Peyer's patch (tissue), 4 donors: ENCODE measurements at places on chromosomes 16 and 17. TPM values are rescaled to one million over a fixed set of nuclear protein-coding genes. Genes with fewer than 3 reads are reported as not detected.
A peak's percentile ranks its signal among the peaks of the same experiment; 100 is the strongest.

TMEM235 gene
- not detected for total RNA-seq

PRMT7 gene
- total RNA-seq = 145 TPM

FAM83G gene
- 40.6 TPM for total RNA-seq

FMNL1 gene
- 9.3 TPM for total RNA-seq

BCL6B gene
- 0.57 TPM for total RNA-seq

TEKT5 gene
- not detected for total RNA-seq

P2RX1 gene
- total RNA-seq = 27.2 TPM

RCVRN gene
- not detected for total RNA-seq

CHRNE gene
- total RNA-seq = not detected

C17orf113 gene
- total RNA-seq = 1.6 TPM

ZG16B gene
- total RNA-seq = 7.0 TPM

- DNase-seq = no peak
Measured at GRCh38 chr16:81469710-81470535, 25.3 kb downstream of the CMIP start.

DNA sequence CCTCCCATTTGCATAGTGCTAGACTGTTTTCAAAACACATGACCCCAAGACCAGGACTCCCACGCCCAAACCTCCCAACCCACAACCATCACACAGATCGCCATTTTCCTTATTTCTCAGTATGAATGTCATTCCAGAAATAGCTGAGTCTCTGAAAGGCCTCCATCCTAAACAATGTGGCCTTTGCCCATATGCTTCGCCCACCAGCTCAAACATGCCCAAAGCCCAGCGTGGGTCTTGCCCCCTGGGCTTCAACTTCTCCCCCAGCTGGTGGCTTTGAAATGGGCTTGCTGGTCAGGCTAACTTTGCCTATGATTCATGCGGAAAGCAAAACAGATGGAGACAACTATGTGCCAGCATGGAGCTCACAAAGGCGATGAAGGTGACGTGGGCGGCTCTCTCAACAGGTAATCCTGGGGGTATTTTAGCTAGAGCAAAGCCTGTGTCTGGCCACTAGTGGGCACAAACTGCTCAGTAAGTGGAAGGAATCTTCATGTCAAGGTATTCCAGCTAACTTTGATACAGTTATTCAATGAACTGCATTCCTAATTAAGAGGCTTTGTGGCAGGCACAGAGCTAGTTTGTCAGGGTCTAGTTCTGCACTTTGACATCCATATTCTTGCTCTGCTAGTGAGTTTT lies 17.1 kb downstream of the PMP22 start:
- DNase-seq = no peak

GRCh38 chr16:9797306-9797705 lies 384.9 kb downstream of the GRIN2A start:
- DNase-seq = no peak

GRCh38 chr16:86773354-86773715 lies 195.0 kb downstream of the FOXL1 start:
- DNase-seq = peak; percentile 29

DNA sequence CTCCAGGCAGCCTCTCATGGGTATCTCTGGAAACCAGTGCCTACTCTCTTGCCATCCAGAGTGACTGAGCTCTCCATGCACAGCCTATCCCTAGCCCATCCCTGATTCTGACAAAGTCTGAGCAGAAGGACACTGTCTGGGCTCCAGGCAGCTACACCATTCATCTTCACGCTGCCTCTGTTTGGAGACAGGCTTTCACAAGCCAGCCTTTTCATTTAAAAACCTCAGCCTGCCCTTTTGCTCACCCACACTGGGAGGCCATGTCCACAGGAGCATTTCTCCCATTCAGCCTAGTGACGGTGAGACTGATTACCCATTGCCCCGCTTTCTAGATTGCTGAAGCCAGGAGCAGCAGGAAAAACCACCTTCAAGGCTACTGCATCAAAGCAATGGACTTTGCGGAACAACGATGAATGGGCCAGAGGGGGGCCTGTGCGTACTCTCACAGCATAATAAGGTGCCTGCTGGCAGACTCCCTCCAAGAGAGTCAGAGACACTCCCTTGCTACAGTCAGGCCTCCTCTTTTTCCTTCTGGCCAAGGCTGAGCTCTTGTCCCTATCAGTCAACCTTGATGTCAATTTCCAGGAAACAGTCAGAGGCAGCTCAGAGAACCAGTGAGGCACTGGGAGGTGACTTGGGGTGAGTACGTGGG lies 24.7 kb upstream of the CDH13 start:
- no peak for DNase-seq

- DNase-seq = no peak
Measured at GRCh38 chr17:37640015-37640414, 3.2 kb downstream of the DDX52 start.

- no peak for DNase-seq
Measured at GRCh38 chr17:72405662-72406230, 284.9 kb downstream of the SOX9 start.

DNA sequence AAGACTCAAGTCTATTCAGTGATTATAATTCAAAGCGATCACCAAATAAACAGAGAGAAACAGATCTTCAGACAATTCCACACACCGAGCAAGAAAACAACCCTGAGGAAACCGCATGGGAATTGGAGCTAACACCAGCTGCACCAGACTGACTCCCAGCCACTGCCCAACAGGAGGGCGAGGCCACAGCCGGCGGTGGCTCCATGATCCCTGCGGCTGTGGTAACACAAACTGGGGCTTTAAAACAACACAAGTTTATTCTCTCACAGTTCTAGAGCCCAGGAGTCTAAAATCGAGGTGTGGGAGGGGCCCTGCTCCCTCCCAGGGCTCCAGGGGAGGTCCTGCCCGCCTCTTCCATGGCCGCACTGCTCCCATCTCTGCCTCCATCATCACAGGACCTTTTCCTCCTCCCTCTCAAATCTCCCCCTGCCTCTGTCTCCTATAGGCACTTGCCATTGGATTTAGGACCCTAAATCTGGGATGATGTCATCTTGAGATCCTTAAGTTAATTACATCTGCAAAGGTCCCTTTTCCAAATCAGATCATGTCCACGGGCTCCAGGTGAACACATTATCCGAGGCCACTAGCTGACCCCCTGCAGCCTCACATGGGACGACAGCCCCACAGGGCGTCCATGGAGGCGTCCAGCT lies 9.7 kb upstream of the HEXD start:
- no peak for DNase-seq

GRCh38 chr17:9309216-9309615 lies 266.4 kb downstream of the STX8 start:
- no peak for DNase-seq

GRCh38 chr17:8338753-8339140 lies 893 bp upstream of the ODF4 start:
- DNase-seq = no peak

DNA sequence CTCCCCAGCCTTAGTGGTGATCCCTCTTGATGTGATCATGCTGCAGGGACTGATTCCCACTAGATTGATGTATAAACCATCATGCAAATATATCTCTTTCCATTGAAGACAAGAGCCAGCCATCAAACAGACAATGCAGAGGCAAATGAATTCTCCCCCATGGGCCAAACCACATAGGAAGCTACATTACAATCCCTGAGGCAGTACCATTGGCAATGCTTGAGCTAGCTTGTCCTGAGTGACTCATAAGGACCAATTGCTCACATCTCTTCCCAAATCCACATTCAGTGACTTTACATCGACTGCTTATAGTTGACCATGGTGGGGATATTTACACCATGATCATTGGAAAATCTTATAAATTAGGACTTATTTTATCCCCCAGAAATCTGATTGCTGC lies 242.2 kb downstream of the SHISA9 start:
- DNase-seq = no peak

GRCh38 chr17:78408476-78409050 lies 30.1 kb downstream of the PGS1 start:
- DNase-seq = no peak

GRCh38 chr16:81527477-81528178 lies 83.0 kb downstream of the CMIP start:
- no peak for DNase-seq

GRCh38 chr17:78873519-78874340 lies 29.3 kb downstream of the CEP295NL start:
- no peak for DNase-seq

DNA sequence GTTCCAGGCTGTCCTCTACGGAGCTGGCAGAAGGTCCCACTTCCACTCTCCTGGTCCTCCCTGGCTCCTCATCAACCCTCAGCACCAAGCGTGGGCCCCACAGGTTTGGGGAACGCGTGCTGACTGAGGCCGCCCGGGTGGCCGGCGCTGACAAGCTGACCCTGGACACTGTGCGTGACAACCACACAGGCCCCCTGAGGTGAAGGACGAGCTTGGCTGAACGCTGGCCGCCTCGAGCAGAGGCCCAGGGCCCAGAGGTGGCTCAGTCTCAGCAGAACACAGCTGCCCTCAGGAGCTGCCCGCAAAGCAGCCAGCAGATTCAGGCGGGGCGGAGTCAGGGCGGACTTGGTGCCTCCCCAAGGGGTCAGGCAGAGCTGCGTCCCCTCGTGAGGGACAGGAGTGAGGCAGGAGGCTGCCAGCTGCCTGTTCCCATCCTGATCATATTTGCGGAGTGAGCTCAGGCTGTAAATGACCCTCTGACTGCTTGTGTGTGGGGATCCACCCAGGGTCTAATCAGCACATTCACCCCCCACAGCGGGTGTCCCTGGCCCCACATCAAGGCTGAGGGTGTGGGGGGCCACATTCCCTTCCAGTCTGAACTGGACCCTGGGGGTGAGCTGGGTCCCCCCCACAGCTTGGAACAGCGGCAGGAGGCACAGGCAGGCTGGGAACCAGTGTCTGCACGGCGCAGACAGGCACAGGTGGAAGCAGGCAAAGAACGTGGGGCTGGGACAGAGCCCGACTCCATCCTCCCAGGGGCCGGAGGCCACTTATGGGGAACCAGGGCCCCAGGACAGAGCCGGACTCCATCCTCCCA lies 105.1 kb upstream of the METRNL start:
- no peak for DNase-seq

GRCh38 chr17:66943484-66943883 lies 21.0 kb upstream of the CACNG4 start:
- no peak for DNase-seq

DNA sequence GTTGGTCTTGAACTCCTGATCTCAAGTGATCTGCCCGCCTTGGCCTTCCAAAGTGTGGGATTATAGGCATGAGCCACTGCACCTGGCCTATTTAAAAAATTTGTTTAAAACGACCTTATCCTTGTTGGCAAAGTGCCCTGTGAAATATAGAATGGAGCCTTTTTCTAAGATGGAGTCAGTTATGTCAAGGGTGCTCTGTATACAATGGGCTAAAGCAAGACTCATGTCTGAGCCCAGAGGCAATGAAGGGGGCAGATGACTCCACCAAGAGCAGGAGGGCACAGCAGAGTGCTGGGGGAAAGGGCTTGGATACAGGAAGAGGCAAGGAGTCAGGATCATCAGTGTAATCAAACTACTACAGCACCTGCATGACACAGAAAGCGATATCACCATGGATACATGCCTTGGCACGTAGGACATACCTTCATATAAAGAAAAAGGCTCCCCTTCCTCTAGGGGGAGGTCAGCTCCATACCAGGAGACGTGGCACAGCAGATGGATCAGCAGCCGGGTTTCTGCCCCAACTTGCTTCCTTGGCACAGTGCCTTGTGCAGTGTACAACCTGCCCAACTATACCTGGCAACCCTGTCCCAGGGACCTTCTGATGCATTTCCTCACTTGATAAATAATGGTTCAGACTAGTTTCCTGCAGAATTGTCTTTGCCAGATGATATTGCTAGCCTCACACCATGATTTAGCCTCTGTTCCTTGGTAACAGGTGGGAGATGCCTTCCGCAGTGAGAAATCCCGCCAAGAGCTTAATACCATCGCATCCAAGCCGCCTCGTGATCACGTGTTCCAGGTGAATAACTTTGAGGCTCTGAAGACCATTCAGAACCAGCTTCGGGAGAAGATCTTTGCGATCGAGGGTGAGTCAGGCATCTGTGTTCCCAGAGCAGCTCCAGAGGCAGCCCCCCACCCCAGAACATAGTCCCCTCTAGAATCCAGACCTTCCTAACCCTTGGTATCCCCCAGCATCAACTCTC lies 15.3 kb downstream of the ITGAM start:
- no peak for DNase-seq

DNA sequence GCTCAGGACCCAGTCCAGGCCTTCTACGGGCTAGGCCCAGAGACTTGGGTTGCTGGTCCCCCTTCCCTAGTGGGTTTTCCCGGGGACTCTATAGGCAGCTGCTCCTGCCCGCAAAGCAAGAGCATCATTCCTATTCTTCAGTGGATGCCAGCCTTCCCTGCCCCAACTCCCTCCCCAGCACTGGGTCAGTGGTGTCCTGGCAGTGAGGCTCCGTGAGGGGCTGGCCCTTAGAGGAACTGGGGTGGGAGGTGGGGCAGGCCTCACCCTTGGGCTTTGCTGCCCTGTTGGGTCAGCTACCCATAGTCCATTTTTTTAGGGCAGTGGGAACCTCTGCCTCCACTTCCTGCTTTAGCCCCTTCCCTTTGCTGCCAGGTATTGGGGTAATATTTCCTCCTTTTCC lies 7.9 kb upstream of the PLEKHG4 start:
- DNase-seq = no peak

- DNase-seq = no peak
Measured at GRCh38 chr17:80142929-80143328, 4.0 kb downstream of the EIF4A3 start.

DNA sequence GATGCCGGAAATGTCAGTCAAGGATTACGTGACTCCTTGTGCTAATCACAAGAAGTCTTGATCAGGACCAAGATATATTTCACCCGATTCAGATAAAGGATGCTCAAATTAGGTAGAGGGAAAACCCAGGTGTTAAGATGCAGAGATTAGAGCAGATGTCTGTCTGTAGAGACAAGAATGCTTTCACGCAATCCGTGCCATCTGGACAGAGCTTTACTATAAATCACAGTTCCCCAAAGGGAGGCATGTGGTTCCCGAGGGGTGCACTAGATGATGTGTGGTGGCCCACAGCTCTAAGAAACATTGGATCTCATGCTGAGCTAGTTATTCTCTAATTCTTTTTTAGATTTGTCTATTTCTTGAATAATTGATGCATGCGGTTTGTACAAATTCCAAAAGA lies 9.8 kb upstream of the MAP3K14 start:
- no peak for DNase-seq

- DNase-seq = no peak
Measured at GRCh38 chr17:71188811-71189492, 931.9 kb upstream of the SOX9 start.

GRCh38 chr17:34412965-34413441 lies 50.0 kb upstream of the CCL1 start:
- no peak for DNase-seq

DNA sequence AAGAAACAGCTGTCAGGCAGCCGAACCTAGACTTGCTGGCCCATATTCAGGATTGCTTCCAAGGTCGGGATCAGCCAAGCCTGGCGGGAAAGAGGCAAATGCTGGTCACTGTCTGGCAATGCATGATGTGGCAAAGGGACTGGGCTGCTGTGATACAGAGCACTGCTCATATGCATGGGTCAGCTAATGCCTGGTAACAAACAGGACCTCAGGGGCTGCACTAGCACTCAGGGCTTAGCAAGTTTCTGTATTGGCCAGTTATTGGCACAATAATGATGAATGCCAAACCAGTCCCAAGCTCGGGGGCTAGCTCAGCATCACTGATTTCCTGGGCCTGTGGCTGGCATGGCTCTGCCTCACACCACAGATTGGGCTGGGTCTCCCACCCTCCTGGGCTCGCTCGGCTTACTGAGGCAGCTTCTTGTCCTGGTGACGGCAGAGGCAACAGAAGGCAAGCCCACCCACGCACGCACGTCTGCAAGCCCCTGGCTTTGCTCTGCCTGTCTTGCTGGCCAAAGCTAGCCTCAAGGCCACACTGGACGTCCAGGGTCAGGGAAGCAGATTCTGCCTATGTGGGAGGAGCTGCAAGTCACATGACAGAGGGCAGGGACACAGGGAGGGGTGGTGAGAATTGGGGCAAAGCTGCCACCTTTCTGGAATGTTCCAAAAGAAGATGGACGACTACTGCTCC lies 21.4 kb upstream of the RPTOR start:
- DNase-seq = no peak
